ENCODE measurements at places on chromosomes 13 and 19.
A peak's percentile ranks its signal among the peaks of the same experiment; 100 is the strongest.

DNA sequence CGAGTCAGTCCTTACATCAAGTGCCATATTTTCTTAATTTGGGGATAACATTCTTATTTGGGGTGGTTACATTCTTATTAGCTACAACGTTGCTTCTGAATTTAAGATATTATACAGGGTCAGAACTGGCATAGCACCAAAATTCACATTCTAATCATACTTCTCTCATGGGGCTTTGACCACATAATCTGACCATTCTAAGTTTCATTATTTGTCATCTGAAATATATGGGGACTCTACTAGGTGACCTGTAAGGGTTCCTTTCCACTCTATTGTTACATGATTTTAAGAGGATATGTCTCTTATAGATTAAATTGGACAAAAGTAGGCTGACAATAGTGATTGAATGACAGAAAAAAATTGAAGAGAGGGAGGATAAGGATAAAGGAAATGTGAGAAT, 536.5 kb downstream of the KCTD12 start:
- DNase-seq = no peak

DNA sequence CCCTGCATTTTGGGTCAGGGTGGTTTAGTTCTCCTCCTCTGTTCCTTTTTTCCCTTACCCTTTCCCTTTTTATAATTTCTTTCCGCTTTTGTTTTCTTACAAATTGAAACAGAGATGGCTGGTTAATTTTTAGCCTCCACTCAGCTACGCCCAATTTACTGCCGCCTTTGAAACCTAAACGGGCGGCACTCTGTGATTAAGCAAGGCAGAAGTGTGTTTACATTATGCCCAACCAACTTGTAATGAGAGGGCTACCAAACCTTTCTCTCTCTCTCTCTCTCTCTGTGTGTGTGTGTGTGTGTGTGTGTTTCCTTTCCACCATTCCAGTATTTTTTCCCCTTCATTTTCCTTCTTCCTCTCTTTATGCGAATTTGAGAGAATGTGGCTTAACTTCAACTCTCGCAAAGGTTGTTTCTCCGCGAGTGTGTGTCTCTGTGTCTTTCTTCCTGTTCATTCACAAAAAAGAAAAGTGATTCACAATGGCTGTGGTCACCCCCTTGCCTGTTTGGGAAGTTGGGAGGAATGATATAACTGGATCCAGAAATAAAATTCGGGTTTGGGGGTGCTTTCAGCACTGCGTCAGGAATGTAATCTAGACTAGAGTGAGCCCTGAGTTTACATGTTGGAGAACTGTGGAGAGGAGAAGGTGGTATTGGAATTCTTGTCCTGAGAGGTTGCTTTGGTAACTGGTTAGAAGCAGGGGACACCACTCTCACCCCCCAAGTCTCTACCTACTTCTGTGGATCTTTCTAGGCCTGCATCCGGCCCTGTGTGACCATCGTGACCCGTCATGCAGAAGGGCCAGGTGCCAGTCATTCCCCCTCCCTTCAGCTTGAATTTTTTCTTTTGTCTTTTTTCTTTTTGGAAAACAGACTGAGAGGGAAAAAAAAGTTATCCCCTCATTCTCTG, 31.4 kb downstream of the NFIX start:
- no peak for DNase-seq

DNA sequence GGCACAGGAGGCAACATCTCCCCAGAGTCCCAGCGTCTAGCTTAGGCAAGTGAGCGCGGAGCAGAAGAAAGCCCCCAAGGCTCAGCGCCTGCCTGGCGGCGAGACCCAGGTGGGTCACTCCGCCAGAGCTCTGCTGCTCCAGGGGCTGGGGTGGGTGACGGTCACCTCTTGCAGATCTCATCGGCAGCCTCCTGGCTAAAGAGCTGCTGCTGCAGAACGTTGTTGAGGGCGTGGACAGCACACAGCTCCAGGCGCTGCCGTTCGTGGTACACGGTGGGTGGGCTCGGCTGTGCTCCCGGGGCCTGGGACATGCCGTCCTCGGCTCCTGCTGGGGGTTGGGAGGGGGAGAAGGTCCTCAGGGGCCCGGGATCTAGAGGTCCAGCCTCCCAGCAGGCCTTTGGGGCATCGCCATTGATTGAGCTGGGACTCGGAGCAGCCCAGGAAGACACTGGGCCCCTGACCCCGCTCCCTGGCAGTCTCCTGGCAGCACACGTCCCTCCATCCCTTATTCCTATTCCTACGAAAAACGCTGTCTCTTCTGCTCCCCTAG, 795 bp downstream of the JOSD2 start:
- peak; percentile 40 for DNase-seq

- no peak for DNase-seq
Observed at GRCh38 chr19:43636121-43636683, 3.4 kb downstream of the CADM4 start.

- no peak for DNase-seq
Observed at GRCh38 chr19:30385666-30386065, 13.5 kb downstream of the ZNF536 start.

DNA sequence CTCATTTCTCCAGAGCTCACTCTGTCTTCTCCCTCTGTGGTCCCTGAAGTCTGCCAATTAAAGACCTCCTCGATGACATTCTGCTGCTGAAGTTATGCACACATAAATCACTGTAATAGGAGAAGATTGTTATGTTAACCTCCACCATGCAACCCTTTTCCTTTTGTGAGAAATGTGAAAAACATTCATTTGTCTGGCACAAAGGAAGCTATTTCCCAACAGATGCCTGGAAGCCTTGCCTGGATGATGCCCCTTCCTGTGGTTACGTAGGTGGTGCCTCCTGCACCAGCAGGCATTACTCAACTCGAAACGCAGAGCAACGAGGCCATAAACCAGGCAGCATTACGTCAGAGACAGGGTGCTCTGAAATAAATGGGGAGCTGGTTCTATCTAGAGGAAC, 327.4 kb upstream of the ZNF507 start:
- DNase-seq = peak; percentile 50

DNA sequence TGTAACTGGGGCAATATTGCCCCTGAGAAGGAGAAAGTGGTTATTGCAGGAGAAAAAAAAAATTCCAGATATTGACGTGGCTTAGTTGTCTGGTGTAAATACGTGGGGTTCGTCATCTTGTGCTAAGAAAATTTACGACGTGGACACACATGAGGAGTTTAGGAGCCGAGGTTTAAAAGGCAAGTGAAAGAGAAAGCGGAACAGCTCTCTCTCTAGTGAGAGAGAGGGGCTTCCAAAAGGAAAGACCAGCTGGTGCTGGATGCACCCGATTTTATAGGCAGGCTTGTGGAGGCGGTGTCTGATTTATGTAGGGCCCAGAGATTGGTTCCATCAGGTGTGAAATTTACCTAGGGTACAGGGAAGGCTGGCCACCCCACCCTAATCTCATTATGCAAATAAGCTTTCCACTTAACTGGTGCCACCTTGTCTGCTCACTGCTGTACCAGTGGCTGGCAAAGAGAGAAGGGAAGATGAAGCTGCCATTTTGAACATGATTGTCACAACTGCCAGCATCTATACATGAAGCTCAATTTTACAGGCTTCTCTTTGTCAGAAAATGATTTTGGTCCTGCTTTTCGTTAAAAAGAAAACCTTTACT, 845.1 kb downstream of the DACH1 start:
- no peak for DNase-seq

- peak; percentile 97 for DNase-seq
Observed at GRCh38 chr19:49363268-49364082, at the start of gene DKKL1. TSS of gene DKKL1 (plus strand) at chr19:49363877. CDS start at chr19:49363999, 122 bp downstream.

DNA sequence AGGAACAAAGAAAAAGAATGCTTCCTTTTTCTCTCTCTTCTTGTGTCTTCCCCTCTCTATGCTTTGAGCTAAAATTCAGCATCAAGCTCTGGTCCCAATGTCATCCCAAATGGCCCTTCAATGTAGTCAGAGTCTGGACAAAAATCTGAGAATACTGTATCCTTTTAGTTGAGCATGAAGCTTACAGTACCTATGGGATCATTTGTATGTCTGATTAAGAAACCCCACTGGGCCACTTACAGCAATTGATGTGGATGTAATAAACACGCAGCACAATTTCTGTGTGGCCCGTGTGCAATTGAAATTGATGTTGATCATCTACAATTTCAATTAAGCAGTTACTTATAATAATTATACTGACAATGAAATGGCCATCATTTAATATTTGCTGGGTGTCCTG, 188.9 kb upstream of the RNF113B start:
- DNase-seq = no peak

- DNase-seq = no peak
Observed at GRCh38 chr19:43640424-43640757, 741 bp upstream of the CADM4 start.

DNA sequence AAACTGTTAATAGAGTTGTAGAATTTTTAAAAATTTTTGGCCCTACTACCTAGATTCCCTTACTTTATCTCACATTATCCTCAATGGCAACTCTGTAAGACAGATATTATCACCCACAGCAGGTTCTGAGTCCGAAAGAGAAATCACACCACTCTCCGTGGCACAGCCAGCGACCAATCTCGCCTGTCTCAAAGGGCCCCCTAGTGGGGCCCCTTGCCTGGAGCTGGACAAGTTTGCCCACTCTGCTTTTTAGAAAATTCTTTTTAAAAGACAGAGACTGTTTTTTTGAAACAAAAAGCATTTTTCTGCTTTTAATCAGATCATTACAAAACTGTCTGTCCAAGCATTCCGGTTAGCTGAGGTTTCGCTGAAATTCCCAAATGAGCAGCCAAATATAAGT, 21.7 kb downstream of the PHF11 start:
- DNase-seq = peak; percentile 27

DNA sequence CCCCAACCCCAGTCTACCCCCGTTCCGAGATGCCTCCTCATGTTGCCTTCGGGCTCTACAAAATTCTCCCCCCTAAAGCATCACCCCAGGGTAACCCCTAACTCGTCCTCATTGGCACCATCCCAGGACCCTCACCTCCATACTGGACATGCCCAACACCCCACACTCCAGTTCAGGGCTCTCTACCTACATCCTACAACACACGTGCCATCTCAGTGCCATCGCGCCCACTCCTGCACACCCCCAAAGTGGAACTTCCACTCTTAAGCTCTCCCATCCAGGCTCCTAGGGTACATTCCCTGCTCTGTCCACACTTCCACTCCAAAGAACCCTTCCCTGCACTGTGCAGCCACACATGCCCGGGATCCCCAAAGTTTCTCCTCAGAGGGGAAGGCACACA, 827 bp upstream of the FKRP start:
- peak; percentile 28 for DNase-seq

DNA sequence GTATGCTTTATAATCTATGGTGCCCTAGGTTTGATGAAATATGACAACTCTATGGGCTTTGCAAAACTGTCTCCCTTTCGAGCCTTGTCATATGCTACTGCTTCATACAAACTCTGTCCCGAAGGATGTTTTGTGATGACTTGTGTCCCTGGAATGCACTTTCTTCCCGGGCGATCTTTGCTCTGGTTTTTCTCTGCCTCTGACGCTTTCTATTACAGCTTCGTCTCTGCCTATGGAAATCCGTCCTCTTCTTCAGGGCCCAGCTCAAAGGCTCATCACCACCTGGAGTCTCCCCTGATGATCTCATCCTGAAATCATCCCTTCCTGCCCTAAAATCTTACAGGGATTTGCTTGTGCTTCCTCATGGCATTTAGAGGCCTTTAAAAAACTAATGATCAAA, 191.5 kb upstream of the KL start:
- peak; percentile 78 for DNase-seq

GRCh38 chr13:101727118-101727517, 274.6 kb downstream of the ITGBL1 start:
- DNase-seq = no peak

- no peak for DNase-seq
Observed at GRCh38 chr19:40264314-40265054, 20.7 kb downstream of the AKT2 start.

- DNase-seq = no peak
Observed at GRCh38 chr13:23580684-23581060, 10.5 kb downstream of the TNFRSF19 start.

GRCh38 chr19:8826371-8826770, 5.7 kb downstream of the ZNF558 start:
- DNase-seq = no peak

DNA sequence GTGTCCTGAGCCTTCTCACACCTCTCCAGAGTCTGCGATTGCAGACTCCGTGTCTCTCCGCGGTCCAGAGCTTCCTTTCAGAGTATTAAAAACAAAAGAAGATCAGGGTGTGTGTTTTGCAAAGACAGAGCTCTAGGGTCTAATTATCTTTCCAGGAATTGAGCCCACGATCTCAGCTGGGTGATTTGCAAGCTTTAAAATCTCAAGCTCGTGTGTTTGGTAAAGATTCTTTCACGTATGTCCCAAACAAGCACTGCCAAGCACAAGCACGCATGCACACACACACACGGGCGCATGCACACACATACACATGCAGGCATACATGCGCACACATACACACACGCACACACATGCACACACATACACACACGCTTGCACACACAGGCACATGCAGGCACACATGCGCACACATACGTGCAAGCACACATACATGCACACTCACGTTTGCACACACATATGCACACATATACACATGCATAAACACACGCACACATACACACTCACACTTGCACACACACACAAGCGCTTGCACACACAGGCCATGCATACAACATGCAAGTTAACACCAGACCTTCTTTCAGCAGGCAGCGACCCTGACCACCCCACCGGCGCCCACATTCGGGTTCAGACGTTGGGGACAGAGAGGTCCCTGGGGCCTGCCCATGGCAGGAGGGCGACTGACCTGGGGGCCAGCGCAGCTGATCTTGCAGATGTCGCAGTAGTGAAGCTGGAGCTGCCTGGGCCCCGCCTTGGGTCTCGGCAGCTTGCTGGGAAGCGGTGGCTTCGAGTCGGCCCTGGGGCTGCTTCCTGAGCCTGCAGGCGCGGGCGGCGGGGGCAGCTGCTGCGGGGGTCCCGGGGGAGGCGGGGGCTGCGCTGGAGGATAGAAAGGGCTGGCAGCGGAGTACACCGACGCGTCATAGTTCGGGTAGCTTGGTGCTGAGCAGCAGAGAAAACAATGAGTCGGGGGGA, 37.9 kb downstream of the ZFR2 start:
- no peak for DNase-seq

DNA sequence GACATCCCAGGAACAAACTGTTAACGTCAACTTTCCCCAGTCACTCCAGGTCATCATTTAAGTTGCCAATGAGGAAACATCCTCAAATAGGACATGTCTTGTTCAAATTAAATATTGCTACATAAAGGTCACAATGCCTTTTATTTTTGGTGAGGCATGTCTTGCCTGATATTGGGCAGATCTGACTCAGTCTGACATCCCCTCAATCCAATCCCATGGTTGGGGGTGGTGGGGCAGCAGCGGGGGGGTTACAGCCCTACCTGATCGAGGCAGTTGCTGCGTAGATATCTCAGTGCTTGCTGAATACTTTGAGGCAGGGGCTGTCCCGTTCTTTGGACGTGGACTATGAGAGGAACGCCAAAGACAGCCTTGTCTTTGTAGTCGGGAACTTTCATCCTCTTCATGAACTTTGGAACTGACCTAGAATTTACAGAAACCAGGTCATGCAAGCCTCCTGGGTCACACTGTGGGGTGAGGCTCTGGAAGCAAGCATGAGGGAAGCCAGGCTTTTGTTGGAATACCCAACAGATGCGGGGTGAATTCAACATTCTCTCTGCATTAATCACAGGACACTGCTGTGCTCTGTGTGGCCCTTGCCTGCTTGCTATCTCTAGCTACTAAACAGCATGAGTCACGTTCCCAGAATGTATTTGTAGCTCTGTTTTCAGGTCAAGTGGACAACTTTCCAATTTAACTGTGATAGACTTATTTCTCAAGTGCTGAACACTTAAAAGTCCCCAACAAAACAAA, 109.8 kb downstream of the KL start:
- DNase-seq = peak; percentile 91

GRCh38 chr13:109212650-109213049, 573.7 kb downstream of the IRS2 start:
- DNase-seq = no peak

Measured in GM03348 (cell line).